ENCODE measurements at places on chromosomes 7 and 10.

- no peak for DNase-seq
Observed at GRCh38 chr7:107179326-107180164, 10.7 kb downstream of the HBP1 start.

- DNase-seq = no peak
Observed at GRCh38 chr10:112330607-112331160, 43.2 kb upstream of the ACSL5 start.

- DNase-seq = no peak
Observed at GRCh38 chr10:113455947-113456346, 96.9 kb upstream of the HABP2 start.

DNA sequence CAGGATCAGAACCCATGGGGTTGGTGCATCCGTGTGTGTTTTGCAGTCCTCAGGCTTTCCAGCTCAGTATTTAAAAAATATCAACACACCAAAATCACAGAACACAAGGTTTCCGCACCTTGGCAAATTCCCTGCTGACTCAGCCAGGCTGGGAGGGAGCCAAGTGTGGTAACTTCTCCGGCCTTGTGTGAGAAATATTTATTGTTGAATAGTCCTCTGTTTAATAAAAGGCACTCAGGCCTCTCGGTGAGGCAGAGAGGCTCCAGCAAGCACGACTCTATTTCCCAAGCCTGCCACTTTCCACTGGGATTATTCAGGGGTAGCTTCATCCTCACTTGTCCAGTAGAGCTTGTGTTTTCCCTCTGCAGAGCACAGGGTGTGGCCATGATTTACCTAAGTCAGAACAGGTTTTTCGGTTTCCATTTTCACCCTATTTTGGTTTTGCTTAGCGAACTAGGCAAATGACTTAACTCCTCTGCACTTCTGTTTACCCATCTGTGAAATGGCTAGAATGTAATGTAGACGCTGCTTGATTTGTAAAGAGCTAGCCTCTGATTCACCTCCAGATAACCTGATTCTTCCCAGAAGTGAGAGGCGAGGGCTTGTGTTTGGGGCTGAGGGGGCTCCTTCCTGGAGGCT, 13.0 kb upstream of the CHST15 start:
- DNase-seq = no peak

DNA sequence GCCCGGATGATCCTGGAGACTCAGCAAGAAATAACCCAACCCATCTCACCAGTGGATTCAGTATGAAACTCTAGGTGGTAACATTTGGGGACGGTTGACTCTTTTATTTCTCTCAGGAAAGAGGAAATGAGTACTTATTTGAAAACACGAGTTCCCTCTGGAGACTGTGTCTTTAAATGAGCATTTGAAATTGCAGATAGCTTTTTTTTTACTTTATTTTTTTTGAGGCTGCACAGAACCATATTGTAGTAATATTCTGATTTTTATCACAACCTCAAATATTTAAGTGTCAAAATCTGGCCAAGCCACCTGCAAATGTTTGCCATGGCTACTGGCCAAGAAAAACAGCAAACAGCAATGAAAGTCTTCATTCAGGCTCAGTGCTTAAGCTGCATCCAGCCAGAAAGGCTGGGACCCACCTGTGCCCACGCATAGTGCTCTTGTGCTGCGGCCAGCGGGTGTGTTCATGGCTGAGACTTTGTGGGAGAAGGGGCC, 160.8 kb downstream of the CREB5 start:
- no peak for DNase-seq
